ENCODE measurements at places on chromosomes 12 and 14.

- DNase-seq = no peak
Observed at GRCh38 chr12:70398862-70399261, 32.8 kb downstream of the KCNMB4 start.

GRCh38 chr12:110917961-110918360 lies 2.4 kb downstream of the MYL2 start:
- no peak for DNase-seq

DNA sequence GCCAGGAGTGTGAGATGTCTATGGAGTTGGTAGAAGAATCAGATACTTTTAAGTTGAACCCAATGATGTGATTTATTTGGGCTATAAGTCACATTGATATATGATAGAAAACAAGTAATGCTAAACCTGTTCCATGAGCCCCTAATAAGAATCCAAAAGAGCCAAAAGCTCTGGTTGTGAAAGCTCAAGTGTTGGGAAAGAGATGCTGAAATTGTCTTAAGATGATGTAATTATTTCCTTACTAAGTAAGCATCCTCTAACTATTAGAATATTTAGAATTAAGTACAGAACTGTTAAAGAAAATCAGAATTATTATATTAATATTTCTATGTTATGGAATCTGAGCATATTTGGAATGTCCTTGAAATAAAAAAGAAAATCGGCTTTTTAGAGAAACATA lies 17.6 kb upstream of the SLC2A13 start:
- no peak for DNase-seq

GRCh38 chr14:35047976-35048513 lies 2.0 kb downstream of the FAM177A1 start:
- DNase-seq = no peak

DNA sequence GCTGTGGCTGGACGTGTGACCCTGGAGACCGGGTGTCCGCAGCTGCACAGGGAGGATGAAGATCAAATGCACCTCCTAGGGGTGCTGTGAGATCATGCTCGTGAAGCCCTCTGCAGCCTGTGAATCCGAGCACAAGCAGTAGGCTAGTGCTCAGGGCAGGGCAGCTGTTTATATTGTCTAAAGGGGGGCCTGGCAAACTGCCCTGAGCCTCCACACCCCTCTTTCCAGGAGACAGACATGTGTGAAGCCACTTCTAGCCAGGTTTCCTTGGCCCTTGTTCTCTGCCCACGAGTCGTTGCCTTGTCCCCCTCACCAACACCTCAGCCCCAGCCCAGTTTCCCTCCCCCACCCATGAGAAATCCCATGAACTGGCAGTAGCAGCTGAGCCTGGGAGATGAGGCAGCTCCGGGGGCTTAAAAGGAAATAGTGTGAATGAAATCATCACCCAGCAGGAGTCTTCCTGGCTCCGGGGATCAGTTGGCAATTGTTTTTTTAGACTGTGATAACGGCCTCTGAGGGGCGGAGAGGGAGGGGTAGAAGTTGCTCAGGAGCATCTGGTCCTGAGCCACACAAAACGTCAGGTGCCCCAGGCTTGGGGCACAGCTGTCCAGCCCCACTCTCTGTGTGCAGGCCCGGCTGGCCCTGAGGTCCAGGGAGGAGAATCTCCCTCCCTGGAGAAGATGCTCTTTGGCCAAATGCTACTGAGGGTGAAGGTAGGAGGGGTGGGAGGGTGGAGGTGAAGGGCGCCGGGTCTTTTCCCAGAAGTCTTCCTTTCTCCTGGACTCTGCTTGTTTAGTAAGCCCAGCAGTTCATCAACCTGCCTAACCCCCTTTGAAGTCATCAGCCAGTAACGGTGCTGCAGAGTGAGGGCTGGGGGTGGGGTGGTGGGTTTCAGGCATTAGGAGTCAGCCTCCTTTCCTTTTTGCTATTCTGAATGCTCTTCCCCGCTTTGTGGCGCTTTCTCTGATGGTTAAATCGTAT lies 4.0 kb downstream of the FGF6 start:
- DNase-seq = no peak

DNA sequence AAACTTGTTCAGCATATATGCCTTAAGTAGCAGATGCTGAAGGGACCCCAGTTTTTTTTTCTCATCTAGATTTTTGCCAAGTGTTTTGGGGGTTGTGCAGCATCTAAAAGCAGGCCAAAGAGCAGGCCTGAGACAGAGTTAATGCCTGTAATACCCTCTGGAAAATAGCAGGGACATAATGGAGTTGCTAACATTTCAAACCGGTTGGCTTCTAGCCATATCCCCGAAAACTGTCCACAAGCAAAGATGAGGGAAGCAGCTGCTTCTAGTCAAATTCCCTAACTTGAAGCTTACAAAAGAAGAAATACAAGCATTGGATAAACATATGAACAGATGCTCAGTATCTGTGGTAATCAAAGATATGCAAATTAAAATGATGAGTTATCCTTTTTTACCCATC lies 52.1 kb upstream of the AEBP2 start:
- no peak for DNase-seq

GRCh38 chr12:52759218-52759617 lies 17.9 kb downstream of the KRT76 start:
- DNase-seq = no peak

- no peak for DNase-seq
Observed at GRCh38 chr12:39252628-39253027, 190.3 kb downstream of the KIF21A start.

DNA sequence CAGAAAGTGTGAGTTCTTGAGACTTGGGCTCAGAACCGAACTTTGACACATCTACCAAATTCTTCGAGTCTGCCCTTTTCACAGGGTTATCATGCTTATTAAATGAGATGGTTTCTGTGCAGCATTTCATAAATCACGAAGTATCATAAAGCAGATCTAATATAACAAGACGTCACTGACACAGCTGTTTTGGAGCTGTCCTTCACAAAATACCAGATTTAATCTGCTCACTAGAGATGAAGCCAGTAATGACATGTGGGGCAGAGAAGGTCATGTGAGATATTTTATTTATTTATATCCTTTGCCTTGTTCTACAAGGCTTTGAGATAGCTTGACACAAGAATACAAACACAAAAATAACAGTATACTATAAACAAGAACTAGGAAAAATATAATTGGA lies 127.0 kb downstream of the RPAP3 start:
- no peak for DNase-seq

DNA sequence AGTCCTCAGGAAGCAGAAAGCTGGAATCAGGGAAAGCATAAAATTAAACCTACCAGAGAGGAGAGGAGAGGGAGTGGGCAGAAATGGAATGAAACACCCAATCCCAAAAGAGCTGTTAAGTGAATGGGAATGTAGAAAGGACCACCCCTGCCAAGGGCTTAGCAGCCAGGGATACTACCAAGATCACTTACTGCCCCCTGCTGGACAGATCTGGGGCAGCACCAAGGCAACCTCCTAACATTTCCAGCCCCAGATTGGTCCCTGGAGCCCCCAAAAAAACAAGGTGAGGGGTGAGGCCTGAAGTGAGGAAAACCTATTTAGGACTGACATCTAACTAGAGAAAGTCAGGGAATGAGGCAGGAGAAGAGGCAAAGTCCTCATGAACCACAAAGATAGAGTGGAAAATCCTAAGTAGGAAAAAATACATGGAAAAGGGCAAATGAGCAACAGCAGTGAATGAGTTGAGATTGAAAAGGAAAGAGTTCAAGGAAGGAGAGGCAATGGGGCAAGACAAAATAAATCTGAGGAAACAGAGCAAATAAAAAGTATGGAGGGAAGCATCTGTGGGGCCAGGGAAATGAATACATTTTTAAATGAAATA lies 11.2 kb upstream of the FKBP11 start:
- peak; percentile 71 for DNase-seq

GRCh38 chr12:66903782-66904396 lies 225.0 kb upstream of the GRIP1 start:
- DNase-seq = no peak

Measured in GM12891 (cell line).